ENCODE measurements at places on chromosomes 6 and 20.

DNA sequence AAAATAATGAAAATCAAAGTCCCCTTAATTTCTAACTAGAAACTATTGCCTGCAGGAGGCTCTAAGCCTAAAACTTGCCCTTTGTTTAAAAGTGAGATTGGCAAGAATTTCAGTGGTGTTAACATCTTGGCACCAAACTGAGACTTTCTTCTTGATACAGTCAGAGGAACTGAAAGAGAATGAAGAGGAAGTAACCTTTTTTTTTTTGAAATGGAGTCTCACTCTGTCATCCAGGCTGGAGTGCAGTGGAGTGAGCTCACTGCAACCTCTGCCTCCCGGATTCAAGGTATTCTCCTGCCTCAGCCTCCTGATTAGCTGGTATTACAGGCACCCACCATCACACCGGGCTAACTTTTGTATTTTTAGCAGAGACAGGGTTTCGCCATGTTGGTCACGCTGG lies 3.6 kb downstream of the DOP1A start:
- no peaks in the 10 kb centered on the region for H3K27me3 ChIP-seq
- no peak overlapping the region for H3K4me3 ChIP-seq
- no peak overlapping the region for H3K27ac ChIP-seq
- peaks cover 11% of the 10 kb centered on the region for H3K4me1 ChIP-seq
- DNase-seq: peak; percentile 36
- H3K36me3 ChIP-seq: no peaks in the 10 kb centered on the region

GRCh38 chr6:85672050-85672449 lies 29.4 kb upstream of the SYNCRIP start:
- H3K27me3 ChIP-seq: no peaks in the 10 kb centered on the region
- no peak for DNase-seq
- no peak overlapping the region for H3K27ac ChIP-seq
- no peak overlapping the region for H3K4me3 ChIP-seq

DNA sequence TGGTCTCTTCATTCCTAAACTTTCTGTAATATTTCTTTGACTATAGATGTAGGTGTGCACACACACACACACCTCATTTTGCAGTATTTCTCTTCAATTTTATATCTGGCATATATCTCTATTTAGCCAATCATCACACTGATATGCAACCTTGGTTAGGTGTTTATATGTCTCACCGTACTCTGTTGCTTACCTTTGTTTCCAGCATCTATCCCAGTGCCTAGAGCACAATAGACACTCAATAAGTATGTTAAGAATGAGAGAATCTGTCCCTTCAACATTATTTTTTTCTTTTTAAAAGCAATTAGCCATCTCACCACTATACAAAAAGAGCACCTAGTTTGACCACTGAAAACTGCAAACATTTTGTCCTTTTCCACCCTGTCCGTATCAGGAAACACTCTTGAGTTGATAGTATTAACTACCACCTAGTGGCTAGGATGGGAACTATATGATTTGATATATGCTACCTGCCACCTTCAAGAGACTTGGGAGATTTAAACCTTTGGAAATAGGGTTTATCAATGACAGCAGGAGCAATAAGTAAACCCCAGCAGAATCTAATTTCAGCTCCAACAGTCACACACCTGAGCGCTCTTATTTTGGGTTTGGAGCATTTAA lies 48.7 kb upstream of the RSPO3 start:
- DNase-seq: no peak
- H3K36me3 ChIP-seq: no peaks in the 10 kb centered on the region
- no peaks in the 10 kb centered on the region for H3K27me3 ChIP-seq
- H3K27ac ChIP-seq: no peak overlapping the region
- H3K4me3 ChIP-seq: no peak overlapping the region
- no peaks in the 10 kb centered on the region for H3K4me1 ChIP-seq

DNA sequence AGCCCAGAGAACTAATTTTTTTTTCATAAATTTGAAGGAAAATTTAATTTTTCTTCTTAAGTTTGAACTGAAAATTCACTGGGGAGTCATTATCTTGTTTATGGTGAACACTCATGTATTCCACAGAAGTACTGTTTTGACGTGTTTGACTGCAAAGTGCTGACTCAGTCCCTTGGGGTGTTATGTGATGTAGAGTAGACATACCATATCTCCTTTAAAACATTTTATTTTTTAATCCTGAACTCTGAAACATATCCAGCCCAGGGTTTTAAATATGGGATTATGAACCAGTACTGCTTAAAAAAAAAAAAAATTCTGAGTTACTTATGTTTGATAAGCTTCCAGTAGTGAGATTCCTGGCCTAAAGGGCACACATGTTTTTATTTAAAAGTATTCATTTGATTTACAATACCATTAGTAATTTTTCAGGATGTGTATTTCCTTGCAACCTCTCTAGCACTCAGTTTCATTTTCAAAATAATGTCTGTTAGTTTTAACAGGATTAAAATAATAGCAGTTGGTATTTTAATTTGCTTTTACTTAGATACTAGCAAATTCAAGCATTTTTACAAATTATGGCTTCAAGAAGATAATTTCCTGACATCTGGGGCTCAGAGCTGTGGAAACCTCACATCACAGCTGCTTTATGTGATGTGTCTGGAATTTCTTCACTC lies 81.7 kb upstream of the PDE10A start:
- H3K36me3 ChIP-seq: no peaks in the 10 kb centered on the region
- H3K4me3 ChIP-seq: no peak overlapping the region
- no peak overlapping the region for H3K27ac ChIP-seq

GRCh38 chr20:57240581-57241362 lies 25.7 kb downstream of the BMP7 start:
- no peaks in the 10 kb centered on the region for H3K4me1 ChIP-seq
- no peaks in the 10 kb centered on the region for H3K36me3 ChIP-seq
- H3K4me3 ChIP-seq: no peak overlapping the region

All from stomach (tissue), 19 donors.